ENCODE measurements at places on chromosomes 4 and X.

DNA sequence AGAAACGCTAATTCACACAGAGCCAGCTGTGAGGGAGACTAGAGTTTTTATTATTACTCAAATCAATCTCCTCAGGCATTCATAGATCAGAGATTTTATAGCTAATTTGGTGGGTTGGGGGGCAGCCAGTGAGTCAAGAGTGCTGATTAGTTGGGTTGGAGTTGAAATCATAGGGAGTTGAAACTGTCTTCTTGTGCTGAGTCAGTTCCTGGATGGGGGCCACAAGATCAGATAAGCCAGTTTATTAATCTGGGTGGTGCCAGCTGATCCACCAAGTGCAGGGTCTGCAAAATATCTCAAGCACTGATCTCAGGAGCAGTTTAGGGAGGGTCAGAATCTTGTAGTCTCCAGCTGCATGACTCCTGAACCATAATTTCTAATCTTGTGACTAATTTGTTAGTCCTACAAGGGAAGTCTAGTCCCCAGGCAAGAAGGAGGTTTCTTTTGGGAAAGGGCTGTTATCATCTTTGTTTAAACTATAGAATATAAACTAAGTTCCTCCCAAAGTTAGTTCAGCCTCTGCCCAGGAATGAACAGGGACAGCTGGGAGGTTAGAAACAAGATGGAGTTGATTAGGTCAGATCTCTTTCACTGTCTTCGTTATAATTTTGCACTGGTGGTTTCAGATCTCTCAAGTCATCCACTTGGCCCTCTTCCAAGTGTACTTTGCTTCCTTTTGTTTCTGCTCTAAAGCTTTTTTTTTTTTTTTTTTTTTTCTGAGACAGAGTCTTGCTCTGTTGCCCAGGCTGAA is 5.4 kb upstream of the NAA11 start:
- H3K27me3 ChIP-seq = no peaks in the 10 kb centered on the region
- H3K4me1 ChIP-seq = peaks cover 5% of the 10 kb centered on the region
- H3K27ac ChIP-seq = no peak overlapping the region
- H3K36me3 ChIP-seq = no peaks in the 10 kb centered on the region
- no peak overlapping the region for H3K4me3 ChIP-seq

- H3K27me3 ChIP-seq = no peaks in the 10 kb centered on the region
- H3K4me1 ChIP-seq = 0 out of 2 replicates have a peak, but pooled peaks cover 3% of the 10 kb centered on the region
- no peak for DNase-seq
- H3K36me3 ChIP-seq = no peaks in the 10 kb centered on the region
These were observed 94.2 kb downstream of the KDM6A start for GRCh38 chrX:44967221-44967620.

- no peaks in the 10 kb centered on the region for H3K4me1 ChIP-seq
- no peak for DNase-seq
- H3K36me3 ChIP-seq = no peaks in the 10 kb centered on the region
- no peak overlapping the region for H3K4me3 ChIP-seq
These were observed 167.4 kb downstream of the COL4A6 start for GRCh38 chrX:108270739-108271396.

GRCh38 chr4:83917572-83917971 is 381.7 kb downstream of the GPAT3 start:
- peaks cover 33% of the 10 kb centered on the region for H3K4me1 ChIP-seq
- H3K27me3 ChIP-seq = no peaks in the 10 kb centered on the region
- DNase-seq = peak; percentile 21
- H3K36me3 ChIP-seq = no peaks in the 10 kb centered on the region

DNA sequence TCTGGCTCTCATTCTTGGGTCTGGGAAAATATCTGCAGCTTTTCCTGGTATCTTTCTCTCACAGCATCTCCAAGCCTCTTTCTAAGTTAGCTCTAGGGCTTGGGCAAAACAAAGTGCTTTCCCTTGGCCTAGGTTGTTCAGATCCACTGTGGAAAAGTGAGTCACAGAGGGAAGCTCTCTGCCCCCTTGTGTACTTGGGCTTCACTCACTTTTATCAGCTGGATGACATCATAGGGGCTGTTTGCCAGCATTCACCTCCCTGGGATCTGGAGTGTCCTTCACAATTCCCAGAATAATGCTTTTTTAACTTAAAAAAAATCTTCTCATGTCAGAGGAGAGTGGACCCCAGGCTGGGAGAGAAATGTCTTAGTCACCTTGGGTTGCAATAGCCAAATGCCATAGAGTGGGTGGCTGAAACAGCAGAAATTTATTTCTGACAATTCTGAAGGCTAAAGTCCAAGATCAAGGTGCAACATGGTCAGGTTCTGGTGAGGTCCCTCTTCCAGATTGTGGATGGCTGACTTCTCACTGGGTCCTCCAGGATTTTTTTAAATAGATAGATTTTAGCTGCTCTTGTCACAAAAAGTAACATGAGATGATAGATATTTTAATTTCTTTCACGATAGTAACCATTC is 247.8 kb downstream of the SH2D1A start:
- no peaks in the 10 kb centered on the region for H3K36me3 ChIP-seq
- DNase-seq = no peak
- no peaks in the 10 kb centered on the region for H3K27me3 ChIP-seq
- no peak overlapping the region for H3K27ac ChIP-seq
- H3K4me3 ChIP-seq = no peak overlapping the region

GRCh38 chr4:131488772-131489171 is 1660.3 kb upstream of the PCDH10 start:
- no peaks in the 10 kb centered on the region for H3K4me1 ChIP-seq
- H3K27ac ChIP-seq = no peak overlapping the region
- no peaks in the 10 kb centered on the region for H3K27me3 ChIP-seq
- H3K36me3 ChIP-seq = no peaks in the 10 kb centered on the region
- no peak overlapping the region for H3K4me3 ChIP-seq
